ENCODE measurements at places on chromosomes 1 and 21.

DNA sequence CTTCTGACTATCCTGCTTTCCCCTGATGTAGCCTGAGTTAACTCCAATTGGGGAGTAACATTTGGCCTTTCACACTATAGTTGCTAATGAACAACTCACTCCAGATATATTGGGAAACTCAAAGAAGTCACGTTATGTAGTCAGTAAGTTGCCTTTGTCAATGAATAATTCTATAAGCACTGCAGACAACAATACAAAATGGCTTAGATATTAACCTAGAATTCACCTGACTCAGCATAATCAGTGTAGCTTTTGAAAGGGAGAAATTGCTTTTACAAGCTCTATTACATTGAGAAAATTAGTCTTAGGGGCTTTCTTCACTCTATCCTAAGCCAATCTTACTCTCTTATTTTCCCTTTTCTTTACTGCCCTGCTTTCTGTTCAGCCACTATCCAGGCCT lies 303.5 kb upstream of the NR5A2 start:
- DNase-seq = no peak

- no peak for DNase-seq
Observed at GRCh38 chr1:2143814-2144500, 50.6 kb downstream of the FAAP20 start.

DNA sequence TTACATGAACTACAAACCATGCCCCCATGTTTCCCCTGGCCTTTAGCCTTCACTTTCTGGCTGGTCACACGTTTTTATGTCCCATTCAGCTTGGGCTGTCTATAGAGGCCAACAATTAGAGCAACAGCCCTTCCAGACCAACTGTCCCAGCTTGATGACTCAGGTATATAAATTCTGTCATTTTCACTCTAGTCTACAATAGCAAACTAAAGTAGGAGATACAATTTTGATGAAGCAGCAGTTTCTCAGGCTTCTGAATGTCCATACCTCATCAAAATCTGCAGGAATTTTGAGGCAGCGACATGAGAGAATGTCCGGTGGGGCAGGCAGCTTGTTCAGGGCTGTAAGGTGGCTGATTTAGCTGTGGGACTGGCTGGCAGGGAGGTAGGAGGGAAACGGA lies 45.6 kb upstream of the VAV3 start:
- no peak for DNase-seq

GRCh38 chr21:15436031-15436430 lies 293.8 kb upstream of the USP25 start:
- DNase-seq = no peak

- no peak for DNase-seq
Observed at GRCh38 chr1:226404904-226405222, 3.0 kb downstream of the PARP1 start.

GRCh38 chr1:2909797-2910196 lies 108.3 kb upstream of the TTC34 start:
- no peak for DNase-seq

DNA sequence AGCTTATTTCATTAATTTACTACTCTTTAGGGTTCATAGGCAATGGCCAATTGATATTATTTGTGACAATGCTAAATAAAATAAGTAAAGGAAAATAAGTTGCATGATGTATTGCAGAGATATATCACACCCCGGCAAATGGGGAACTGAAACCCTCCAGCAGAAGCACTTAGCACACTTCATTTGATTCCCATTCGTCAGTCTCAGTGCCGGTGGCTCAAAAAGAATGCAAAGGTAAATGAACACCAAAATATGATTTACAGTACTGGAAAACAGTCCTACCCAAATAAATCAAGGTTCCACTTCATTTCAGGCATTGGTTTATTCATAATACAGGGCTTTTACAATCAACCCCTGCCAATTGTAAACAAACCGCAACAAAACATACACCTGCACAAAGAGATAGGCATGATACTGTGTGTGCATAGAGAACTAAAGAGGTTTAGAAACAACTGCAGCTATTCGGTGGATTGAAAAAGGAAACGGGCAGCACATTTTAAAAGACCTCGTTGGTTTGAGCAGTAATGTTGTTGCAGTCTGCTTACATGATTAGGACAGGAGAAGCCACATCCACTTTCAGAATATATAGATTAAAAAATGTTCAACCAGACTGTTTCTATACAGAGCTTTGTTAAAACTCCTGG lies 1019.2 kb downstream of the TTLL7 start:
- no peak for DNase-seq

GRCh38 chr1:18323259-18323658 lies 157.5 kb upstream of the KLHDC7A start:
- no peak for DNase-seq

DNA sequence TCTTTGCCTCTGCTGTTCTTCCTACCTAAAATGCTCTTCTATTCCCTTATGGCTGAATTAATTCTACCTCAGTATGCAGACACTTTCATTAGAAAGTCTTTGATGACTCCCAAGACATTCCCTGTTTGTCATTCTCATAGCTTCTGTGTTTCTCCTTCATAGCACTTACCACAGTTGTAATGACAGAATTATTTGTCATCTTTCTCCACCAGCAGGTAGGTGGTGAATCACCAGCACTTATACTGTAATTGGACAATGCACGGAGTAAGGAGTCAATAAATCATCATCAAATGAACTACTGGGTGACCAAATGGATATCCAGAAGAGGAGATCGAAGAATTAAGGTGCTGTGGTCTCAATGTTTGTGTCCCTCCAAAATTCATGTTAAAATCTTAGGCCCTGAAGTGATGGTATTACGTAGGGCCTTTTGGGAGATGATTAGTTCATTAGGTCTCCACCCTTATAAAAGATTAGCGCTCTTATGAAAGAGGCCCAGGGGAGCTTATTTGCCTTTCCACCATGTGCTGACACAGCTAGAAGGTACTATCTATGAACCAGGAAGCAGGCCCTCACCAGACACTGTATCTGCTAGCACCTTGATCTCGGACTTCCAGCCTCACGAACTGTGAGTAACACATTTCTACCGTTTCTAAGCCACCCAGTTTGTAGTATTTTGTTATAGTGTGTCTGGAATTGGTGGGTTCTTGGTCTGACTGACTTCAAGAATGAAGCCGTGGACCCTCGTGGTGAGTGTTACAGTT lies 2.4 kb upstream of the CCT8 start:
- no peak for DNase-seq

GRCh38 chr1:175865041-175865766 lies 121.8 kb upstream of the TNR start:
- DNase-seq = no peak

- DNase-seq = no peak
Observed at GRCh38 chr21:31594726-31595125, 64.8 kb upstream of the SOD1 start.

DNA sequence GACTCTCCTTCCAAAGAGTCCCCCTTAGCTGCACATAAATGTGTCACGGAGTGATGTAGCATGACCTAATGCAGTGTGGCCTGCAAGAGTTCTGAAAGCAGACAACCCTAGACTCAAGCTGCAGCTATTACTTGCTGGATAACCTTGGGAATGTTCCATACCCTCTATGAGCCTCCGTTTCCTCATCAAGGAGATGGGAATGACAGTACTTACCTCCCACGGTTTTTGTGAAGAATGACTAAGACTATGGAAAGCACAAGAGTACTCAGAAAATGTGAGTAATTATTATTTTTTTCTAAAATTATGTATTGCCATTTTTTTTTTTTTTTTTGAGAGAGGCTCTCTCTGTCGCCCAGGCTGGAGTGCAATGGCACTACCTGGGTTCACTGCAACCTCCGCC lies 3.0 kb downstream of the TTC39A start:
- no peak for DNase-seq

GRCh38 chr1:145849356-145850160 lies 4.1 kb downstream of the NUDT17 start:
- DNase-seq = no peak

DNA sequence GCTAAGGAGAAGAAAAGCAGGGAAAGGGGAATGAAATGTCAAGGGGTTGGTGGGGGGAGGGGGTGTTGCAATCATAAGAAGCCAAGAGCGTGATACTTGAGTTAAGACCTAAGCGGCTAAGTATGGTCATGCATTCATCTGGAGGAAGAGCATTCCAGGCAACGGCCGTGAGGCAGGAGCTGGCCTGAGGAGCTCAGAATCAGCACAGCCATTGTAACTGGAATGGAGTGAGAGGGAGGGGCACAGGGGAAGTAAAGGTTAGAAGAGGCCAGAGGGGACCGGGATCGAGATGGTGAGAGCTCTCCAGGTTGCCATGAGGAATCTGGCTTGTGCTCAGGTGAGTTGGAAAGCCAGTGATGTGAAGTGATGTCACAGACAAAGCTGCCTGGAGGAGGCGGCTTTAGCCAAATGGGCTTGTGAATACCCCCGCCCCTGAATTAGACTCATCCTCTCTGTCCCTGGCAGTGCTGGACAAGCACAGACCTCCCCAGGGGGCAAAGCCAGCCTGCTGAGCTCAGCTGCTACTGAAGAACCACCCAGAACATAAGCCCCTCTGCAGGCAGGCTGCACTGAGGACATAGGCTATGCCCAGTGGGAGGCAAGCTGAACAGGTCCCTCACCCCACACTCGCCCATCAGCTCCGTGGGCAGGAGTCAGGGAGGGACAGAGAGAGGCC lies 61.1 kb upstream of the LAPTM5 start:
- DNase-seq = no peak

DNA sequence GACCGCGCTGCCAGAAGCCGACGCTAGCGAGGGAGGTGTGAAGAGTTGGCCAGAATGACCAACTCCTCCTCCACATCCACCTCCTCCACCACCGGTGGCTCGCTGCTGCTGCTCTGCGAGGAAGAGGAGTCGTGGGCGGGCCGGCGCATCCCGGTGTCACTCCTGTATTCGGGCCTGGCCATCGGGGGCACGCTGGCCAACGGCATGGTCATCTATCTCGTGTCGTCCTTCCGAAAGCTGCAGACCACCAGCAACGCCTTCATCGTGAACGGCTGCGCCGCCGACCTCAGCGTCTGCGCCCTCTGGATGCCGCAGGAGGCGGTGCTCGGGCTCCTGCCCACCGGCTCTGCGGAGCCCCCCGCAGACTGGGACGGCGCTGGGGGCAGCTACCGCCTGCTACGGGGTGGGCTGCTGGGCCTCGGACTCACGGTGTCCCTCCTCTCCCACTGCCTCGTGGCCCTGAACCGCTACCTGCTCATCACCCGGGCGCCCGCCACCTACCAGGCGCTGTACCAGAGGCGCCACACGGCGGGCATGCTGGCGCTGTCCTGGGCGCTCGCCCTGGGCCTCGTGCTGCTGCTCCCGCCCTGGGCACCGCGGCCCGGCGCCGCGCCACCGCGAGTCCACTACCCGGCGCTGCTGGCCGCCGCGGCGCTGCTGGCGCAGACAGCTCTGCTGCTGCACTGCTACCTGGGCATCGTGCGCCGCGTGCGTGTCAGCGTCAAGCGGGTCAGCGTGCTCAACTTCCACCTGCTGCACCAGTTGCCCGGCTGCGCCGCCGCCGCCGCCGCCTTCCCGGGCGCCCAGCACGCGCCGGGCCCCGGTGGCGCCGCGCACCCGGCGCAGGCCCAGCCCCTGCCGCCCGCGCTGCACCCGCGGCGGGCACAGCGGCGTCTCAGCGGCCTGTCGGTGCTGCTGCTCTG lies 1.2 kb downstream of the GPR88 start:
- peak; percentile 64 for DNase-seq

- DNase-seq = no peak
Observed at GRCh38 chr1:82752046-82752445, 951.3 kb downstream of the ADGRL2 start.

DNA sequence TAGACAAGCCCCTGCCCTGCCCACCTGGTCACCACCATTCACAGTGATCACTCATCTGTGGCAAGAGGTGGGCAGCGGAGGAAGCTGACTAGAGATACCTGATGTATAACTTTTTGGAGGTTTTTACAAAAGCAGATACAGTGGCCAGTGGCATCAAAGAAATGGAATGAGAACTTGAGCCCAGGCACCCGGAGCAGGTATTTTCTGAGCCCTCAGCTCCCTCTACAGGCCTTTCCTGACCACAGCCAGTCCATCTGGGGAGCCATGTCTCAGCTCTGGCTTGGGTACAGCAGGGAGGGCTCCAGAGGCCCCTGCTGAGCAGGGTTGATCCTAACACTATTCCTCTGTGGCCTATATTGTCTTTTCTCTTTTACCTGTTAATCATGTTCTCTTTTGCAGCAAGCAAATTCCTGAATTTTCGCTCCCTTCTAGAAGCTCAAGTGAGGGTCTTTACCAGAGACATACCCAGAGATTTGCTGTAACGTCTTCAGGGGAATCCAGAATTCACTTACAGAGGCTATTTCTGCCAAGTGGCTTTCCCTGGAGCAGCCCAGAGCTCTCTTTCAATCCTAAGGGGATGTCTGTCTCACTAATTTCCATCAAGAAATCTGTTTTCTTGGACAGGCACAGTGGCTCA lies 27.3 kb downstream of the GPR157 start:
- DNase-seq = no peak

- DNase-seq = no peak
Observed at GRCh38 chr21:14541841-14542490, 4.1 kb downstream of the SAMSN1 start.

GRCh38 chr1:15176898-15177665 lies 23.5 kb downstream of the TMEM51 start:
- no peak for DNase-seq

DNA sequence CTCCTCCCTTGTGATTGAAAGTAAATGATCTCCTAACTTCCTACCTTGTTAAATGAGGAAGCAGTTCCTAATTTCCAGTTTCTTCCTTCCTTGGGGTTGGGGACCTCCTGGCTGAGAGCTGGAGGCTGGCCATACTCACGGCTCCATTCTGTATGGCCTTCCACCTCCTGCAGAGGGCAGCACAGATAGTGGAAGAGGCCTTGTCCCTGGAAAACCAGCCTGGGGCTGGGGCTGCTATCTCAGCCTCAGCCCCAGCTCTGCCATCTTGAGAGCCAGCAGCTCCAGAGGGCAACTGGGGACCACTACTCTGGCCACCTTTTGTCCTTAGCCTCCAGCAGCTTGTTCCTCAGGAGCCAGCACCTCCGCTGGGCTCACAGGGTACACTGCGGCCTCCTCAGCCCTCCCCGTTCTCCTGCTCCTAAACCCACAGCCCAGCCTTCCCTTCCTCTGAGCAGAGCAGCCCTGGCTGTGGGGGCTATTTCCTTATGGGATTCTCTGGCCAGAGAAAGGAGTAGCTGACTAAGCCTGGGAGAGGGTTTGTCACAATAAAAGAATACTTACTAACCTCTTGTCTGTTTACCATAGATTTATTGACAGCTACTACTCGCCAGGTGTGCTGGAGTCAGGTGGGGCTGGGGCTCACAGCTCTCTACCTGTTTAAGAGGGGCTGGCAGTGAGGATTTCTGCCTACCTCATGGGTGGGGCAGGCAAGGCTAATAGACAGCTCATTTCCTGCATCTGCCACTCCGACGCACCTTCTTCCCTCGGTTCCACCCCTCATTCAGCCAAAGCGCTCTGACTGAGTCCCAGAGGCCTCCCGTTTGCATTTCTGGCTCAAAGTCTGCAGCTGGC lies 6.3 kb downstream of the TMEM234 start:
- peak; percentile 42 for DNase-seq

- no peak for DNase-seq
Observed at GRCh38 chr1:85427849-85428248, 37.1 kb downstream of the DDAH1 start.
